Nephron progenitor cell (in vitro differentiated cells): ENCODE measurements at places on chromosomes 4 and X.

- no peak for DNase-seq
Observed at GRCh38 chr4:102734591-102735385, 26.0 kb downstream of the MANBA start.

- DNase-seq = peak; percentile 37
Observed at GRCh38 chr4:186554539-186554913, 841 bp downstream of the MTNR1A start.

DNA sequence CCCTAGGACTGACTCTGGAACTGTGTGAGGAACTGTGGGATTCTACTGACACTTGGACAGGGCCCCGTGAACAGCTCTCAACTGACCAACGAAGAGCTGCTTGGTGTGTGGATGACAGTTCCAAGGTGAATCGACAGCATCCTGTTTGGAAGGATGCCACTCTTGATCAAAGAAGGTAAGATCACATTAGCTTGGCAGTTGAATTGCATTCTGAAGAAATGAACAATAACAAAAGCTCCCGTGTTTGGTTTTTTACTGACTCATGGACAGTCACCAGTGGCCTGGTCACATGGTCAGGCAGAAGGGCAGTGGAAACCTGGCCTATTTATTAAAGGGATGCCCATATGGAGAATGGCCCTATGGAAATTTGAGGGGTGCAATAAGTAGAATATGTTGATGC is 33.1 kb upstream of the GPR34 start:
- DNase-seq = no peak

DNA sequence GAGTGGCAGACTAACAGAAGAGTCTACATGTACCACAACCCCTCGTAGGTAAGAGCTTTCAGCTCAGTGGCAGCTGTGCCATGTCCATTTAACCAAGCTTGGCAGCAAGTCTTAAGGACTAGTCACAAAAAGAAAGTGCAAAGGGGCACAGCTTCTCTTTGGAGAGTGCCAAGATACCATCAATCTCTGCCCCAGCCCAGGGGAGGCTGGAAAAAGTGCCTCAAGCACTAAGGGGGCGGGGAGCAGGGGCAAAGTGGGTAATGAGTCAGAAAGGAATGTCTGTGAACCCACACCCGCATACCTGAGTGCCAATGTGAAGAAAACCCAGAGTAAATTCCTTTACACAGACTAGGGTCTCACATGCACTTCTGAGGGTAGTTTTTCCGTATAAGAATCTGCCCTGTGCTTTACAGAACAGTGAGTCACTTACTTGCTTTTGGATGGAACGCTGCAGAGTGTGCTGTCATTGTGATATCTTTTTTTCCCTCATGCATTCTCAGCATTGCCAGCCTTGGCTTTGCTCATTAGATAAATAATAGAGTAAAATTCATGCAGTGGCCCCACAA is 219.8 kb downstream of the ZNF674 start:
- peak; percentile 11 for DNase-seq

GRCh38 chrX:150935467-150935866 is 37.0 kb upstream of the CD99L2 start:
- no peak for DNase-seq

DNA sequence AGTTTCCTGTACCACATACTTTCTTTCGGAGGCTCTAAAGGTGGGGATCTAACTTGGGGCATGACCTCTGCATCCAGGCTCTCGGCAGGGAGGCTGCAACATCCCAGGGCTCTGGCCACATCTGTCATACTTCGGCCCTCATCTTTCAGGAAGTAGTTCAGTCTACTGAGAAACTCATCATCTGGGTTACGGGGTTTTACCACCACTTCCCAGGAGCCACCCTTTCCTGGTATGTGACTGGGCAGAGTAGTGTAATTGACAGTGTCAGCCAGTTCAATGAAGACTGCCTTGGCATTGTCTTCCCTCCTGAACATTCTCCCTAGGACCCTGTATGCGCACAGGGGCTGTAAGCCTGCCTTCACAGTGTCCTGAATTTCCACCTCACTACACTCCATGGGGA is 2.8 kb downstream of the PNMA5 start:
- no peak for DNase-seq

DNA sequence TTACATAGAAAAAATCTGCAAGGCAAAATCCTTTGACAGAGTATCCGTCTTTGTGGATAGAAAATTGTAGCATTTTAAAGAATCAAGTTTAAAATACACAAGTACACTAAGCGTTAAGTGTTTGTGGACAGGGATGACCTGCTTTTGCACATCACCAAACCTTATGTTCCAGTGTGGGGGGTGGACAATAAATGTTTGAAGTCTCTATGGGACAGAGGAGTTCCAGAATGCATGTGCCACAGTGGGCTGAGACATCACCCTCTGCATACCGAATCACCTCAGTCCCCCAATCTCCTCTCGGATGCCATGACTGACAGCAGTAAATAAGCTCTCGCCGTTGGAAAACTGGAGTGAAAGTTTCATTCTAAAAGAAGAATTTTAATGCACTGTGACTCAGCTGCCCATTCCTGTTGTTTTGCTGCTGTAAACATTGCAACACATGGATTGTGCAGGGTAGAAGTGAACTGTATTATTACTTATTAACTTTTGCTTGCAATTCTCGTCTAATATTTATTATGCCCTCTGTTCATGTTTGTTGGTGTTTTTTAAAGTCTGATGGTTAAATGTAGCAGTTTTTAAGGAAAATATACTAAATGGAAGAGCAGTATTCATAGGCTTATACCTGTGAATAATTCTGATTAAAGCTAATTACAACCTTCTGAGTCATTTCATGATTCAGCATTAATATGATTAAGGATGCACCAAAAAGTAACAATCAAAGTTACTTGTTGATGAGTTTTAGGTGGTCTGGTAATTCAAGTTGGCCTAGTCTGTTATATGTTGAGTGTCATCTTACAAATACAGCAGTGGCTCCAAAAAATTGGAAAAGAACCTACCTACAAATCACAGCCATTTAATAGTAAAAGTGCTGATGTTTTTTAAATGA is 24.0 kb downstream of the CDKN2AIP start:
- DNase-seq = no peak

- no peak for DNase-seq
Observed at GRCh38 chr4:170001745-170002267, 24.4 kb downstream of the MFAP3L start.

DNA sequence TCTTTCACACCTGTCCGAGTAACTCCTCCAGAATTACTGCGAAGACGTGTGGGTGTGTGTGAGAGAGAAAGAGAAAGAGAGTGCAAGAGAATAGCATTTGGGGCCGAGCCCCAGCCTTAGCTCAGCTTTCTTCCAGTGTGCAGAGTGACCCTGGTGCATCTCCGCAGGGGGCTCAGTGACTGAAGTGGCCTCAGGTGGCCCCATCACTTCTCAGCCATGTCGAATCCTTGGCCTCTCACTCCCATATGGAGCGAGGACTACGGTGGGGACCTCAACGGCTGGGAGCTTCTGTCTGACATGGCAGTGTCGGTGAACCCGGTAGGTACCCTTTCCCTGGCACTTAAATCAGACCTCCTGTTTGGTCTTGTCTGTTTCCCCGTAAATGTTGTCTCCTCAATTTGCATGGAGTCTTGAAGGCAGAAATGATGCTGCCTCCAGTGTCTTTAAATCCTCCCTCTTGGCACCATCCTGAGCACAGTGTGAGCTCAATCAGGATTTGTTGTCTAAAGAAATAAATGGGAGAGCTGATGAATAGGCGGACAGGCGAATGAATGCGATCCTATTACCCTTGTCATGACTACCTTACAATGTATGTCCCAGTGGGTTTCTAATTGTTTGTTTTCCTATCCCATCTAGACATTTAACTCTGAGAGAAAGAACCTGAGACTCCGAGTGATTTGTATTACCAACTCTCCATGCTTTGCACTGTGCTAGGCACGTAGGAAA is 305.9 kb downstream of the AFF2 start:
- no peak for DNase-seq

DNA sequence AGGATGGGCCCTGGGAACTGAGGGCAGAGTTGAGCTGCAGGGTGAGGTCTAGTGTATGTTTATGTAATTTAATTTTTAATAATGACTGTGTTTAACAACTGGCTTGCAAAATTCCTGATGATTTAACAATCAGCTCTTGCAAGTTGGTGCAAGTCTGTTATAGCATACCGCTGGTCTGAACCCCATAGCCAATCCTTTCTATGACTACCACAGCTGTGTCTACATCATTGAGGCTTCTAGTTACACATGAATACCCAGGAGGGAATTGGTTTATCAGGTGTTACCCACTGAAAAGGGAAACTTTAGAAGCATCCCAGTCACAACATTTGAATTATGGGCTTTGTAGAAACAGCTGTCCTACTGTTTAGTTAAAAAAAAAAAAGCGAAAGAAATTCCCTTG is 38.3 kb downstream of the SUPT20HL1 start:
- no peak for DNase-seq

GRCh38 chr4:15652841-15653240 is 2.3 kb downstream of the FBXL5 start:
- DNase-seq = no peak

GRCh38 chr4:153916273-153916755 is 127.4 kb upstream of the SFRP2 start:
- DNase-seq = no peak

GRCh38 chr4:17251101-17251500 is 260.8 kb downstream of the QDPR start:
- DNase-seq = no peak

GRCh38 chrX:2708021-2708420 is 16.9 kb downstream of the CD99 start:
- DNase-seq = no peak

DNA sequence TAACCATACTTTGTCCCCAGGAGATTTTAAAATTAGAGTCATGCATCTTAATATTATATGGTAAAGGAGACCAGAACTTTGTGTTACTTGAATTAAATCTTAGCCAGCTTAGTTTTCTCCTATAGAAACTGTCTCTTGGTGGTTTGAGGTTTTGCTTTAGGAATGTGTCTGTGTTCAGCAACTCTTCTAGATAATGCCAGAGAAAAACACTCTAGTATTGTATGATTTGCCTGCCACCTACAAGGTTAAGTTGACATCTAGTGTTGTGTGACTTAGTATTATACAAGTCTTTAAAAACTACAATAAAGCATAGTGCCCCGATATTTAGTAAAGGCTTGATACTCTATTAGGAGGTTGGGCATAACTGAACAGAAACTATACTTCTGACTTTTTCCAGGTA is 2.1 kb downstream of the UGT8 start:
- no peak for DNase-seq

- DNase-seq = peak; percentile 4
Observed at GRCh38 chr4:123976285-123976684, 579.7 kb downstream of the SPRY1 start.
